ENCODE measurements at places on chromosomes 5 and 9.

DNA sequence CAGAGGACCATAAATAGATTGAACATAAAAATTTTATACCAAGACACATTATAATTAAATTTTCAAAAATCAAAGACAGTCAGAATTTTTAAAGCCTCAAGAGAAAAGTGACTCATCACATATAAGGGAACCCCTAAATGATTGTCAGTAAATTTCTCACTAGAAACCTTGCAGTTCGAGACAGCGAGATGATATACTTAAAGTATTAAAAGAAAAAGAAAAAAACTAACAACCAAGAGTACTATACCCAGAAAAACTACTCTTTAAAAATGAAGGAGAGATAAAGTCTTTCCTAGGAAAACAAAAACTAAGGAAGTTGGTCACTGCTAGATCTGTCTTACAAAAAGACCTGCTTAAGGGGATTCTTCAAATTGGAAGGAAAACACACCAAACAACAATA lies 251.4 kb upstream of the MSX2 start:
- no peak for DNase-seq

DNA sequence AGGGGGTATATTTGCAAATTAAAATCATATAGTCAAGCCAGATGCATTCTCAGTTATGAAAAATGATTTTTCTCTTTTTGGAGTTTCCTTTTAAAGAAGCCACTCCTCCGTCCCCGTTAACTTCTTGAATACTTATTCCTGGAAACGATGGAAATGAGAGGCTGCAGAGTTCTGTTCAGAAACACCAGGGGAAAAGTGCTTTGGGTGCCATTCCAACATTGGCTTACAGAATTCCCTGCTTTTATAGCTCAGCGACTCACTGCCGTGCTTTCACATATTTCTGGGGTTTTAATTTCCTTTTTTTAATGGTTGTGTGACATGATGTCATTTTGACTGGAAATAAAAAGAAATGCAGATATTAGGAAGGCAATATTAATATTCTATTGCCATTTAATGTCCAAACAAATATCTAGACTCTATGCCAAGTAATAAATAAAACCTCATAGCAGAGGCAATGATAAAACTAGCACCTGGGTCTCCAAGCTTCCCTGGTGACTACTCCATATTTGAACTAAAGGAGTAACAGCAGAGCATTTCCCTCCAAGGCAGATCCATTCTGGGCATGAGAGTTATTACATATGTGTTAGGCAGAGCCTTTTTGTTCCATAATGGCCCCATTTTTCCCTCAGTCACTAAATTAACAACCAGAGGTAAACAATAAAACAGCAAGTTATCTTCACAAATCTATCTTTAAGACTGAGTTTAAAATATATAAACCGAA lies 363.4 kb downstream of the EBF1 start:
- DNase-seq: no peak

GRCh38 chr5:164708831-164709230 lies 1203.4 kb downstream of the MAT2B start:
- no peak for DNase-seq

DNA sequence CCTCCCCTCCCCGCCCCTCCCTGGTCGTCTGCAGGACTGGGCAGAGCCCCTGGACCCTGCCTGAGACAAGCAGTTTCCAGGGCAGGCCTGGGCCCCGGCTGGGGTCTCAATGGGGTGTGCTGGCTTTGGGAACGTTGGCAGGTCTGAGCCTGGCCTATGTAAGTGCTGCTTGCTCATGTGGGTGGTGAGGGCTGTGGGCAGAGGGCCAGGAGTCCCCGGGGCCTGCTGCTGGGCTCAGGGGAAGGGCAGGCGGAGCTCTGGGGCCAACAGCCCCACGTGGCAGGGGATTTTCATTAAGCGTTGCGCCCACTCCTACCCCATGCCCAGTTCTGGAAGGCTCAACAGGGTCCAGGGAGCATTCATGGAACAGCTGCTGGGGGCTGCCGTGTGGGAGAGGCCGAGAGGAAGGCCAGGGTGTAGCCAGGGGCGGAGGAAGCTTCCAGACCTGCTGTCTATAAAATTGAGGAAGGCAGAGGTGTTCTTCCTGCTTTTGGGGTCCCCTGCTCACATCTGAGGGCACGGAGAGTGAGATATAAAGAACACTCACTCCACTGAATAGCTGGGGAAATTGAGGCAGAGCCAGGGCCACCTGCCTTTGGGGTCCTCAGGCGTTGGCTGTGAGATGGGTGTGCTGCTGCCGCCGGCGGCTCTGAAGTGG lies 32.5 kb downstream of the RXRA start:
- DNase-seq: no peak

DNA sequence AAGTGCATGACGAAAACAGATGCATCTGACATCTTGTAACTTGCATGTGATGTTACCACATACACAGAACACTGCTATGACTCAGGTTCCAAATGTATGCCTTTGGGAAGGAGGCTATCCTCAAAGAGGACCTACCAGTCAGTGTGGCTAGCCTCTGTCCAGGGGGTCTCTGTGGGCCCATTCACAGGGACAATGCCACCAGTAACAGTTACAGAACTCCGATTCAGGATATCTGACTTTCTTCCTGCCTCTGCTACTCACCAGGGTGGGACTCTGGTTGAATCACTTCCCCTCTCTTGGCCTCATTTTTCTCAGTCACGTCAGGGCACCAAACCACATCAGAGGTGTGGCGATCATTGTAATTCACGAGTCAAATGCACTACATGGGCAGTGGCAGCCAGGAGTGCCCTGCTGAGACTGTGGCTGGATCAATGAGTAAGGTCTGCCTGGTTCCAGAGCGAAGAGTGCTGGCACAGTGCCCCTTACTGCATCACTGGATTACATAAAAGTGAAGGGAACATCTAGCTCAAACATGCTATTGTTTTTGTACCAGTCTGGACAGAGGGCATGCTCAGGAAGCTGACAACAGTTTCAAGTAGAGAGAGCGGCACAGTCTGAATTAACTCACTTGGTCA lies 13.2 kb downstream of the ATOX1 start:
- DNase-seq: no peak

GRCh38 chr5:38585816-38586215 lies 29.4 kb upstream of the LIFR start:
- no peak for DNase-seq
